ENCODE measurements at places on chromosomes 3 and 15.

- no peak for DNase-seq
Measured at GRCh38 chr3:178263236-178263916, 272.9 kb upstream of the KCNMB2 start.

- DNase-seq: peak; percentile 57
Measured at GRCh38 chr3:184538666-184539431, 22.7 kb upstream of the EPHB3 start.

DNA sequence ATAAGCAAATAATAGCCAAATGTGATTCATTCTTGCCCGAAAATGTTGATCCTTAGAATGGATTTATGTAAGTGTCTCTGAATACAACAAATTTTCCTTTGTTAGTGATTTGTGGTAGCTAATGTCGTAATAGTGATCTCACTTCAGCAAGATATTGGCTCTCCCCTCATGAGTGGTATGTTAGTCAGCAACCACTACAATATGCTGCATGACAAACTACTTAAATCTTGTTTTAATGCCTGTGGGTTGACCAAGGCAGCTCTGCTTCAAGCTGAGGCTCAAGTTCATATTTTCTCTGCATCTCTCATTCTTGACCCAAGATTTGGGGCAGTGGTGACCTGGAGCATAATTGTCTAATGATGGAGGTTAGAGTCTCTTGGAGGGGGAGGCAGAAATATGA lies 49.8 kb upstream of the GALNT15 start:
- DNase-seq: no peak

GRCh38 chr15:46316024-46316423 lies 681.2 kb downstream of the SQOR start:
- no peak for DNase-seq

DNA sequence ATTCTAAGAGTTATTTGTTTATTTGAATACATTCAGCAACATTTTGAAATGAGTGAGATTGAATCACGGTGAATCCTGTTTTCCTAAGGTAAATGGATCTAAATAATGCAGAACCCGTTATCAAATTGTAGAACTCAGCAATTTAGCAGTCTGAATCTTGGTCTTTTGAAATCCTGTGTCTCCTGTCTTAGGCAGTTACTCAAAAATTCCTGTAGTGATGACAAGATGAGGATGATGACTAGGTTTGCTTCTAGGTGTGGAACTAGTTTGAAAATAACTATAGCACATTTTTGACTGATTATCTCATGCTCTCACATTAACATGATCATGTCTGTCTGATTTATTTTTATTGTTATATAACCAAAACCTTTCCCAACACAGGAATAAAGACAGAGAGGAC lies 115.0 kb downstream of the RAP2B start:
- DNase-seq: no peak
